ENCODE measurements at places on chromosomes 2 and 18. TPM values are rescaled to one million over a fixed set of nuclear protein-coding genes. Genes with fewer than 3 reads are reported as not detected.

The VWA3B gene
- 0.33 TPM for total RNA-seq

The GALNT5 gene
- total RNA-seq = 2.4 TPM

The MZT2A gene
- 209 TPM for total RNA-seq

The SP9 gene
- 3.0 TPM for total RNA-seq

The SLC23A3 gene
- total RNA-seq = 0.46 TPM

The TMEM163 gene
- total RNA-seq = not detected

The KIAA2012 gene
- total RNA-seq = not detected

The NPC1 gene
- total RNA-seq = 131 TPM

The RBM44 gene
- 0.29 TPM for total RNA-seq

The SLC19A3 gene
- 2.9 TPM for total RNA-seq

The KIF3C gene
- total RNA-seq = 54.9 TPM

The CXCR2 gene
- not detected for total RNA-seq

The PSMD1 gene
- total RNA-seq = 109 TPM

The ANKRD23 gene
- 3.1 TPM for total RNA-seq

The CHRND gene
- total RNA-seq = not detected
